ENCODE measurements at places on chromosomes 7 and 10.

DNA sequence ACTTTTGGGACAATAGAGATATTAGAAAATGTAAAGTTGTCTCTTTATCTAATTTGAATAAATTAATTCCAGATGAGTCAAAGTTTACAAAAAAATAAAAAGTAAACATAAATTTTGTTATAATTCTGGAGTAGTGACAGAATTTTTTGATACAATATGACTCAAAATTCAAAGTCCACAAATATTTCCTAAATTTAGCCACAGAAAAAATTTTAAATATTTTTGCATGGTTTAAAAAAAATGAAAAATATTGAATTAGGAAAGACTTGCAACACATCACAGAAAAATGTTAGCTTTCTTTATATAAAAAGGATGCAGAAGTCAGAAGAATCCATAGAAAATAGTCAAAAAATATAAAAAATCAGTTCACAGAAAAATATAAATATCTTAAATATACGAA is 117.7 kb downstream of the ARHGAP21 start:
- no peak for DNase-seq

- DNase-seq, result no peak
Measured at GRCh38 chr10:15630353-15630752, 89.4 kb downstream of the ITGA8 start.

GRCh38 chr7:107922886-107923285 is 31.9 kb downstream of the DLD start:
- no peak for DNase-seq

GRCh38 chr7:97851683-97852082 is 20.5 kb downstream of the ASNS start:
- DNase-seq, result no peak

DNA sequence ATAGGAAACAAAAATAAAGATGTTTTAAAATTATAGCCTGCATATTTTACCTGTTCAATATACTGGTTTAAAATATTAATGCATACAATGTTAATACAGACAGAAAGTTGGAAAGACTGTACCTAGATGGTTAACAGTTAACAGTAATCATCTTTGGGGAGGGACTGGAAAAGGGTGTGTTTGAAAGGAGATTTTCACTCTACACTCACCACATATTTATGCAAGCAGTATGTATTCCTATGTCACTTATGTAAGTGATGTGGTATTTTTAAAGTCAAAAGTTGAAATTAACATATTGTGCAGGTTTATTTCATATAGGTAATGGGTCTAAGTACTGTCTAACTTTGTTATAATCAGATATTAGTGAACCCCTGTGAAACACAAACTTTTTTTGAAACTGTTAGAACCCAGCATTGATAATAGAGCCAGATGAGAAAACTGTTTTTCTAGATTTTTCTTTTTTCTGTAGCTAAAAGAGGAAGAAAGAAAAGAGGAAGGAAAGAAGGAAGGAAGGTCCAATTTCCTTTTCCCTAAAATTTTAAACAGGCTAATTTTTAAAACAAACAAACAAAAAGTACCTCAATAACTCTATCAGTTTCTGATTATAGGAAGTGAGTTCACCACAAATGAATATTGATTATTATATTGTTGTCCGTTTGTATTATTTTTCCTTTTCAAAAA is 9.0 kb upstream of the STARD3NL start:
- no peak for DNase-seq

GRCh38 chr10:49055221-49055849 is 60.0 kb downstream of the VSTM4 start:
- DNase-seq, result no peak

GRCh38 chr10:60823324-60823723 is 45.0 kb downstream of the CDK1 start:
- DNase-seq, result no peak

- peak; percentile 13 for DNase-seq
Measured at GRCh38 chr10:102629661-102630614, 14.3 kb upstream of the TRIM8 start.

DNA sequence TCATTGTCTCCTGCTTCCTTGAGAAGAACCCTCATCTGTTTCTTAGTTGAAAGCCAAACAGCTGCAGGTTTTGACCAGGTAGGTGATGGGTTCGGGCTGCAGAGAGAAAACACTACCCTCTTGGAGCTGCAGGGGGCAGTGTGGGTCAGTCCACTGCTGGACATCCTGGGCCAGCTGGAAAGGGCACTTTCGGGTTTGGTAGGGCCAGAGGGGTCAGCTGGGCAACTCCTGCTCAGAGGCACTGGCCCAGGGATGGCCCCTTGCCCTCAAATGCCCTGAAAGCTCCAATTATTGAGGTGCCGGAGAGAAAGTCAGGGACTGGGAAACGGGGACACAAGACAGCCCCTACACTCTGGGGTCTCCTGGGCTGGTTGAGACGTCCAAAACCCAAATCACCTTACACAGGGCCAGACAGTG is 90.7 kb downstream of the MKI67 start:
- DNase-seq, result no peak
